ENCODE measurements at places on chromosomes 5 and 9.

DNA sequence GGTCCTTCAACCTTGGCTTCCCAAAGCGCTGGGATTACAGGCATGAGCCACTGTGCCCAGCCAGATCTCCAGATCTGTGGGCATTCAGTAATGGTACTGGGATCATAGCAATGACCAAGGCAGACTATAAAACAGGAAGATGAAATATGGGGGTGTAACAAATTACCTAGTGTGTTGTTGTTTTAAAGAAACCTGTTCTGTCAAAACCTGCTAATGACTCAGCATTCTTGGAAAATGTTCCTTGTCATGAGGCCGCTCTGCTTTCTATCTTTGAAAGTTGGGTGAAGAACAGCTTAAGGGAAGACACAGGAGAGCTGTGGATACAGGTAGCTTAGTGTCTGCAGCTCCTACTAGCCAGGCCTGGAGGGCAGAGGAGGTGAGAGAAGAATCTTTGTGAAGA, 19.4 kb downstream of the TARS1 start:
- DNase-seq, result no peak

GRCh38 chr9:98022447-98022846, 34.1 kb upstream of the NANS start:
- no peak for DNase-seq

DNA sequence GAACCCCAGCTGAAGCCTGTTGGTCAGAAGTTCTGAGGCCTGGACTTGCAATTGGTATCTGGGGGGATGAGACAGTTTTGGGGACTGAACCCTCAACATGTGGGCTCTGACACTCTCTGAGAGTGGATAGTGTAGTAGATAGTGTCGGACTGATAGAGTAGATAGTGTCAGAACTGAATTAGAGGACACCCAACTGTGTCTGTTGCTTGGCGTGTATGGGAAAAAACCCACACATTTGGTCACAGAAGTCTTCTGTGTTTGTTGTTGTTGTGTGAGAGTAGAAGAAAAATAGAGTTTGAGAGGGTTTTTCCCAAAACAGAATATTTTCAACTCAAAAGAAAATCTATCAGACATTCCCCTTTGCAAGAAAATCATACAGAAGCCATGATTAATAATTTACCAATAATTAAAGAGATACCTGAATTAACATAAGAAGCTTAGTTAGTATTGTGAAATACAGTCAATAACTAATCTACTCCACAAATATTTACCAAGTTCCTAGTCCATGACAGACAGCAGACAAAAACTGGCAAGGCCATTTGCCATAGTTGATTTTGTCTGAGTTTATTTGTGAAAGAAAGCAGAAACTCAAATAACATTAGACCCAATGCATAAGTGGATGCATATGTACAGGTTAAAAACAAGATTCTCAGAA, 170.9 kb downstream of the CTNND2 start:
- no peak for DNase-seq

DNA sequence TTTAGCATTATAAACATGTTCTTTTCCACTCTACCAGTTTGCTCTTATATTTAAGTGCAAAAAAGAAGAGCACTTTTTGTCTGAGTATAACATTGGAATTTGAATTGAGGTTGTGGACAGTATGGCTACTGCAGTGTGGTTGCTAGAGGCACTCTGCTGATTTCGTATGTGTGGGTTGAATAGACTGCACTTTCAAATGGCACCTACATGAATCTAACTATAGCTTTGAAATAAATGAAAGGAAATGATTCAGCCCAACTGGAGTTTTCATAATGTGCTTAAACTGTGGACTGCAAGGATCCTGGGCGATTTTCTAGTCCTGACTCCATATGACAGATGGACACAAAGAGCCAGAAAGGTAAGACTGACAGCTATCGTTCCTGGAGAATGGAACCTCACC, 657.6 kb upstream of the RIOK2 start:
- DNase-seq, result no peak

DNA sequence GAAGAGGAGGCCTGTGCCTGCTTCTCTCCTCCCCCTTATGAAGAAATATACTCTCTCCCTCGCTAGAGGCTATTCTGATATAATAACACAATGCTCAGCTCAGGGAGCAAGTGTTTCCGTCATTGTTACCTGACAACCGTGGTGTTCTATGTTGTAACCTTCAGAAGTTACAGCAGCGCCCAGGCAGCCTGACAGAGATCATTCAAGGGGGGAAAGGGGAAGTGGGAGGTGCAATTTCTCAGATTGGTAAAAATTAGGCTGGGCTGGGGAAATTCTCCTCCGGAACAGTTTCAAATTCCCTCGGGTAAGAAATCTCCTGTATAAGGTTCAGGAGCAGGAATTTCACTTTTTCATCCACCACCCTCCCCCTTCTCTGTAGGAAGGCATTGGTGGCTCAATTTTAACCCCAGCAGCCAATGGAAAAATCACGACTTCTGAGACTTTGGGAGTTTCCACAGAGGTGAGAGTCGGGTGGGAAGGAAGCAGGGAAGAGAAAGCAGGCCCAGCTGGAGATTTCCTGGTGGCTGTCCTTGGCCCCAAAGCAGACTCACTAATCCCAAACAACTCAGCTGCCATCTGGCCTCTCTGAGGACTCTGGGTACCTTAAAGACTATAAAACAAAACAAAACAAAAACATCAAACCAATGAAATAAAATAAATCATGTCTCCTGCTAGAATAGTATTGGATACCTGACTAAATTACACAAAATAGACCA, 1.3 kb downstream of the TMEM174 start:
- DNase-seq, result no peak

All from NCI-H1092 (cell line).